ENCODE measurements at places on chromosomes 4 and X. TPM values are rescaled to one million over a fixed set of nuclear protein-coding genes. Genes with fewer than 3 reads are reported as not detected.

DNA sequence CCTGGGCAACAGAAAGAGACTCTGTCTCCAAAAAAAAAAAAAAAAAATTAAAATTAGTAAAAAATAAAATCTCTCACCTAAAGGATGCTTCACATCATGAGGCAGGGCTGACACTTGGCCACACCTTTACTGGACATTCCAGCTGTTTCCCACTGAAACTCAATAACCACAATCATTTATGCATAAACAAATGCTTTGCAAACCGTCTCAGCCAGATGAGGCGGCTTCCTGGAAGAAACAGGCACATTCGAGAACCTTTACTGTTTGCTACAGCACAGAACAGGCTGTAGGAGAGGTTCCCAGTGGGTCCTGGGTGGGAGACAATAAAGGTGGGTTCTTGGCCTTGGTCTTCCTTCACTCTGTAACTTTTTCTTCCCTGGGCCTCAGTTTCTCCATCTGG is 10.9 kb upstream of the TBC1D14 start:
- no peak for DNase-seq

DNA sequence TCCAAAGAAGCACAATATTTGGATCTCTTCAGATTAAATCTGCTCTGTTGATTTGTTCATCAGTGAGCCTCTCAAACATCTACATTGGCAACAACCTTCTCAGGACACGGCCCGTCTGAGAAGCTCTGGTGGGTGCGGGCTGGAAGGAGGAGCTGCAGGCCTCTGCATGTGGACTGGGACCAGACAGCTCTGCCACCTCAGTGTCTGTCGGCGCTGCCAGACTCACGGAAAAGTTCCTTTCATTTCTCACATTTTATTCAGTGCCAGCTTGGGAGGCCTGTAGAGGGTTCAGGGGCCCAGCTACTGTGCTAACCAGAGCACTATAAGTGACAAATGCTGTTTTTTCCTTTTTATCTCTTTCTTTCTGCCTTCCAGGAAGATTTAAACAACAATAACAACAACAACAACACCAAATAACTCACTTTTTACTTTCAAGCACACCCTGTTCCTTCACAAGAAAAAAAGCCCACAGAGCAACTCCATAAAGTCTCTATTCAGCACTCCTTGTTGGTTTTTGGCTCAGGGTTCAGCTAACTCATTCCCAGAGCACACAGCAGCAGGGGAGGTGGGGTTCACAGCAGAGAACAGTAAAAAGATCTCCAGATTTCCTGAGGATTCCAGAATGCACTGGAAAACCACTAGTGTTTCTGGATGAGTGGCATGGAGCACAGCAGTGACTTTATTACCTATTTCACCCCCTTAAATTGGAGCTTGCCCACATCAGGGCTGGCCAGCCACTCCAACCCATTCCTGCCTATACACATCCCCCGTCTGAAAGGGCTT is 23.2 kb upstream of the HOPX start:
- no peak for DNase-seq

- DNase-seq: no peak
Measured at GRCh38 chr4:68338625-68339024, 11.3 kb downstream of the YTHDC1 start.

GRCh38 chr4:15004739-15005301 is 2.5 kb downstream of the CPEB2 start:
- DNase-seq: peak; percentile 53

DNA sequence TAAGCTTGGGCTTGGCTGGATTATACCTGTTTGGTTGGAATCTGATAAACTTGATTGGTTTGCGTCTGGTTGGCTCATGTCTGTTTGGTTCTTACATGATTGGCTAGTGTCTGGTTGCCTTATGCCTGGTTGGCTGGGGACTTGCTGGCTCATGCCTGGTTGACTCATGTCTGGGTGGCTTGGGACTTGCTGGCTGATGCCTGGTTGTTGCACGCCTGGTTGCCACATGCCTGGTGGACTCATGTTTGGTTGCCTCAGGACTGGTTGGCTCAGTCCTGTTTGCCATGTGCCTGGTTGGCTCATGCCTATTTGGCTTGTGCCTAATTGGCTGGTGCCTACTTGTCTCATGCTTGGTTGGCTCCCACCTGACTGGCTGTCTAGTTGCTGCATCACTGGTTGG is 104.5 kb downstream of the APOOL start:
- no peak for DNase-seq

DNA sequence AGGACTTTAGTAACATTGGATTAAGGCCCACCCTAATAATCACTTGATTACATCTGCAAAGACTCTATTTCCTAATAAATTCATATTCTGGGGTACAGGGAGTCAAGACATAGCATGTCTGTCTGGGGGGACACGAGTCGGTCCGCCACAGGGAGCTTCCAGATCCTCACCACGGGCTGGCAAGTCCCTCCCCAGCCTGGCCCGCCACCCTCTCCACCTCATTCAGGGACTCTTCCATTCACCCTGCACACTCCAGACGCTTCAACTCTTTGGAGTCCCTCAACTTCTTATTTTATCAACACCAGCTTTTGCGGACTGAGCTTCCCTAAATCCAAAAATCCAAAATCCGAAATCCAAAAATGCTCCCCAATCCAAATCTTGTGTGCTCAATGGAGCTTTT is 71.2 kb downstream of the DCTD start:
- DNase-seq: no peak

- no peak for DNase-seq
Measured at GRCh38 chr4:10171055-10171454, 54.5 kb upstream of the WDR1 start.

DNA sequence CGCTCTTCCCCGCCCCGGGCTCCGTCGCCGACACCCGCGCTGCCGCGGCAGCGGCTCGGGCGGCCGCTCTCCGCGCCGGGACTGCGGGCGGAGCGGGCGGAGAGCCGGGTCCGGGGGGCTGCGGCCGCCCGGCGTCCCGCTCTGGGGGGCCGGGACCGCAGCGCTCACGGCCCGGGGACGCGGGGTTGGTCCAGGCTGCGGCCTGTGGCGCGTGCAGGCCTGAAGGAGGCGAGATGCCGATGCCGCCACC is 492 bp downstream of the GALNT7 start:
- DNase-seq: no peak

DNA sequence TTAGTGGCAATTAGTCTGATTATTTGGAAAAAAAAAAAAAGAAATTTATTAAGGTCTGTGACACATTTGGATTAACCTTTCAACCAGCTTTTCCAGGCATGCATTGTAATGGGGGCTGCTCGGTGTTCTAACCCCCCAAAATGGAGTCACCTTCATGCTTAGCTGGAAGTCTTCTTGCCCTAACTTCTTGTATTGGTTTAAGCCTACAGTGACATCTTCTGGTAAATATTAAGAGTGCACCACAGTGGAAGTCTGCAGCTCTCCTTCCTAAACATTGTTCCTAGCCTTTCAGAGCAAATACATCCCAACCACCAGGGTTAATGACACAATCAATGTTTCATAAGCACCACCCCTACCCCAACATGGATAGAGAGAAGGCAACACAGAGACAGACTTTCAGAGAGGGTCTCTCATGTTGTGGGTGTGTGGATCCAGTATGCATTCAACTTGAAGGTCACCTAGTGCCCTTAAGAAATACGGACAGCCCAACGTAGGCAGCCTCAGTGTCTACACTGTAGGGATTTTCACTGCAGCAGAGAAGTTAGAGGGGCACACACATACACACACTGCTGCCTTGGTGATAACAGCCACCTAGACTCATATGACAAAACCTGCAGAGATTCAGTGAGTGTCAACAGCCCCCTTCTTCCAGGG is 142.9 kb upstream of the MBNL3 start:
- DNase-seq: no peak

- DNase-seq: no peak
Measured at GRCh38 chrX:56817179-56817578, 88.1 kb downstream of the NBDY start.

GRCh38 chr4:141642711-141643110 is 6.3 kb downstream of the IL15 start:
- DNase-seq: no peak

DNA sequence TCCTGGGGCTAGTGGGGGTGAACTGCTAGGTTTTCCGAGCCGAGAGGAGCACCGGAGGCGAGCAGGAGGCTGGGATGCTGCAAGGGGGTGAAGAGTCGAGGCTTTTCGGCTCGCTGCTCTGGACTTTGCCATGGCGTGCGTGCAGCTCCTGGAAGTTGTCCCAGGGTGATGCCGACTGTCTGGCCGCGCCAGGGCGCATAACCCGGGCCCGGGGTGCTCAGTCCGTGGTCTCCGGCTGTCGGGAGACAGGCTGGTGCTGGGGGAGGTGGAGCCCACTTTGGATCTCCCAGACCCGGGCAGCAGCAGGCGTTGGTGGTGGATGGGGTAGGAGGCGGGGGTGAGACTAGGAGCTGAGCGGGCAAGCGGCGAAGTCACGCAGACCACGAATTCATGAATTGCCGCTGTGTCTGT is 793 bp downstream of the GRIA3 start:
- no peak for DNase-seq

DNA sequence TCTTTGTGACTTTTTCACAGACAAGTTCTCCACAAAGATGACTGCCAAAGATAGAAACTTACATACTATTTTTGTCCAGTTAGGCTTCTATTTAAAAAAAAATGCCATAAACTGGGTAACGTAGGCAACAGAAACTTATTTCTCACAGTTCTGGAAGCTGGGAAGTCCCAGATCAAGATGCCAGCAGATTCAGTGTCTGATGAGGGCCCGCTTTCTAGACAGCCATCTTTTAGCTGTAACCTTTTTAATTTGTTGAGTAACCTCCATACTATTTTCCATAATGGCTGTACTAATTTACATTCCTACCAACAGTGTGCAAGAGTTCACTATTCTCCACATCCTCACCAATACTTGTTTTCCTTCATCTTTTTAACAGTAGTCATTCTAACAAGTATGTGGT is 55.5 kb downstream of the ARHGEF38 start:
- no peak for DNase-seq

DNA sequence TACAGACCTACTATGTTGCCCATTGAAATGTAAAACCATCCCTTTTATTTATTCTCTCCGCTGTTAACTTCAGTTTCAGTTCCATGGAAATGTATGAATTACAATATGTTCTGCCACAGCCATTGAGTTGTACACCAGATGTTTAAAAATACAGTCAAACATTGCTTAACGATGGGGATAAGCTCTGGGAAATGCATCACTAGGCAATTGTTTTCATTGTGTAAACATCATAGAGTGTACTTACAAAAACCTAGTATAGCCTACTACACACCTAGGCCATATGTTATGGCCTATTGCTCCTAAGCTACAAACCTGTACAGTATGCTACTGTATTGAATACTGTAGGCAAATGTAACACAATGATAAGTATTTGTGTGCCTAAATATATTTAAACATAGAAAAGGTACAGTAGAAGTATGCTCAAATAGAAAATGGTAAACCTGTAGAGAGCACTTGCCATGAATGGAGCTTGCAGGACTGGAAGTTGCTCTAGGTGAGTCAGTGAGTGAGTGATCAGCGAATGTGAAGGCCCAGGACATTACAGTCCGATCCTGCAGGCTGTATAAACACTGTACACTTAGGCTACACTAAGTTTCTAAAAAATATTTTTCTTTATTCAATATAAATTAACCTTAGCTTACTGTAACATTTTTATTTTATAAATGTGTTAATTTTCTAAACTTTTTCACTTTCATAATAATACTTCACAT is 2.7 kb upstream of the PF4V1 start:
- no peak for DNase-seq

DNA sequence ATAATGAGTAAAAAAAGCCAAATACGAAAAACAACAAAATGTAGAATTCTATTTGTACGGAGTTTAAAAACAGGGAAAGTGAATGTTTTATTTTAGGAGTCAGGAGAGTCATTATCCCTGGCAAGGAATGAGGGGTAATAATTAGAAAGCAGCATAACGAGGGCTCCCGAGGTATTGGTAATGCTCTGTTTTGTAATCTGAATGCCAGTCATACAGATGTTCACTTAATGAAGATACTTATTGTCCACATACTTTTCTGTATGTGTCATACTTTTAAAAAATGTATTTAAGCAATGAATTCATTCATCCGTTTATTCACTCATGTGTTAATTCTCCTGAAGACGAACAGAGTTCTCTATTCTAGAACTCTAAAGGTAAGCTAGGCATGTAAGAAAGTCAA is 87.8 kb upstream of the BMP2K start:
- DNase-seq: no peak

DNA sequence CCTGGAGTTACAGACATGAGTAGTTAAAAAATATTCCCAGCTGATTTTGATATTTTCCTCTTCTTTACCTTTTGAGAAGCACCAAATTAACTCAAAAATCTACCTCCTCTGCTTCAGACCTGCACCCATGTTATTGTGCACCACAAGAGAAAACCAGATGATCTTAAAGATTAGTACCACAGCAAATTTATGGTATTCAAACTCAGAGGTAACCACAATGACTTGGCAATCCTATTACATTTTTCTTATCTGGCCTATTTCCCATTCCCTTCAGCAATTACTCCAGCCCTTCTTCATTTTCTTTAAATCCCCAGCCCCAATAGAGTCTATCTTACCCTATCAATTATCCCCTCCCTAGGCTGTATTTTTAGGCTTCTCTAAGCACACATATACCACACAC is 535.1 kb downstream of the FAT4 start:
- no peak for DNase-seq

DNA sequence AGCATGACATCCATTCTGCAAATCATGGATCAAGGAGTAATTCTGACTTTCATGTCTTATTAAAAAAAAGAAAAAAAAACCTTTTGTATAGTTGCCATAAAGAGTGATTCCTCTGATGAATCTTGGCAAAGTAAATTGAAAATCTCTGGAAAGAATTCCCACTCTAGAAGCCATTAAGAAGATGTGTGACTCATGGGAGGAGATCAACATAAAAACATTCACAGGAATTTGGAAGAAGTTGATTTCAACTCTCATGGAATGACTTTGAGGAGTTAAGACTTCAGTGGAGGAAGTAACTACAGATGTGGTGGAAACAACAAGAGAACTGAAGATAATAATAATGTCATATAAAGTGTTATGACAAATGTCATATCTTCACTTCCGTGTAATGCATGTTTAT is 204.2 kb downstream of the PABPC4L start:
- DNase-seq: no peak

GRCh38 chr4:48767055-48767929 is 12.8 kb downstream of the FRYL start:
- DNase-seq: no peak

DNA sequence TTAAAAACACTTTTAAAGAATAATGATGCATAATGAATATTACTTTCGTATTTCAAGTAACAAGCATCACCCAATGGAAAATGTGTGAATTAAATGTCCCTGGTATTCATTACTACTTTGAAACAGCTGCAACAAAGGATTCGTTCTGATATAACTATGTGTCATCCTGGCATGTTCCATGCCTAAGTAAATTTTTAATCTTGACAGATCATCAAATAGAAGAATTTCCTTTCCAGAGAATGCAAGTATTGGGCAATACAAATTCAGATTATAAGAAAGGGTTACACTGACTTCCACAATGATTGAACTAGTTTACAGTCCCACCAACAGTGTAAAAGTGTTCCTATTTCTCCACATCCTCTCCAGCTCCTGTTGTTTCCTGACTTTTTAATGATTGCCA is 105.3 kb downstream of the SPCS3 start:
- no peak for DNase-seq

The ARR3 gene
- total RNA-seq: not detected

The GAGE12D gene
- not detected for total RNA-seq

The NWD2 gene
- total RNA-seq: 0.64 TPM

The ANXA3 gene
- 5.5 TPM for total RNA-seq

The APBB2 gene
- total RNA-seq: 51.4 TPM

The ETNPPL gene
- total RNA-seq: not detected

The EDA gene
- total RNA-seq: 1.7 TPM

The PHOX2B gene
- total RNA-seq: not detected

The ADH1A gene
- not detected for total RNA-seq

The FAM114A1 gene
- total RNA-seq: 45.7 TPM

The RP2 gene
- 6.6 TPM for total RNA-seq
